GM18507 (cell line): ENCODE measurements at places on chromosomes 12 and 14.

GRCh38 chr12:90268574-90268973 lies 559.9 kb upstream of the ATP2B1 start:
- DNase-seq, result no peak

- DNase-seq, result peak; percentile 4
Observed at GRCh38 chr12:25811656-25812126, 146.8 kb upstream of the RASSF8 start.

GRCh38 chr14:70152704-70153103 lies 36.0 kb downstream of the SLC8A3 start:
- DNase-seq, result no peak

DNA sequence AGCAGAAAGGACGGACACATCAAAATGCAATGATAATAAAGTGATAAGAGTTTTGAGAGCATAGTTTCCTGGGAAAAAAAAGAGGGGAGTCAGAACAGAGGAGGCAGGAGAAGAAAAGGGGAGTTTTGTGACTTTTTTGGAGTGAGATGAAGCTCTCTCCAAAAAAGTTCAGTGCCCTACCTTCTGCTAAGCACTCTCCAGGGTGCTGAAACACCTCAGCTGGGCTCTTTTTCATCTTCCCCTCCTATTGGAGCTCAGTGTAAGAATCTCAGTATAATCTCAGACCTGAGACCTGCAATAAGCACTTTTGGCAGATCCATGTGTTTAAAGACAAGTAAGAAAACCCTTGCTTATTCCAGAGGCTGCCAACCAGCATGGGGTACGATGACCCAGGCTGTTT lies 58.9 kb upstream of the SRRM4 start:
- no peak for DNase-seq

DNA sequence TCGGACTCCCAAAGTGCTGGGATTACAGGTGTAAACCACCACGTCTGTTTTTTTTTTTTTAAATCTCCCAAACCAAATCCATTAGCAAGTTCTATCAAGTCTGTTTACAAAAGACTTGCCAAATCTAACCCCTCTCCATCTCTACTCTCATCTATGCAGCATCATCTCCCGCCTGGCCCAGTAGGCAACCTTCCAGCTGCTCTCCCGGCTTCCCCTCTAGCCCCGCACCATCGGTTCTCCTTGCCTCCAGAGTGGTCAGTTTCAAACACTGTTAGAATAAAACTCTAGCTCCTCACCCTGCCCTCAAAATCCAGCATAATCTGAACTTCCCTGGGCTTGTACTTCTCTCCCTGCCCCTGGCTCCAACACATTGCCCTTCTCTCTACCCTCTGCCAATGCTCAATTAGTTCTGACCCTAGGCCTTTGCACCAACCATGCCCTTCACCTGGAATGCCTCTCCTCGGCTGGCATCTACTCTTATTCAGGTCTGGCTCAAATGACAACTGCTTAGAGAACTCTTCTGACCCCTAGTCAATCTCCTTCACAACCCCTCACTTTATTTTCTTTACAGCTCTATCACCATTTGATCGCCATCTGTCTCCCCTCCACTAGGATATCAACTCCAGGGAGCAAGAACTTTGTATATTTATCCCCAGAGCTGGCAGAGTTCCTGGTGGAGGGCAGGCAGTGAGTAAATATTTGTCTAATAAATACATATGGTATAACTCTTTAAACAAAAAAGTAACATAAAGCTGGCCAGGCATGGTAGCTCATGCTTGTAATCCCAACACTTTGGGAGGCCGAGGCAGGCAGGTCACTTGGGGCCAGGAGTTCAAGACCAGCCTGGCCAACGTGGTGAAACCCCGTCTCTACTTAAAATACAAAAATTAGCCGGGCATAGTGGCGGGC lies 4.9 kb downstream of the WSB2 start:
- no peak for DNase-seq

DNA sequence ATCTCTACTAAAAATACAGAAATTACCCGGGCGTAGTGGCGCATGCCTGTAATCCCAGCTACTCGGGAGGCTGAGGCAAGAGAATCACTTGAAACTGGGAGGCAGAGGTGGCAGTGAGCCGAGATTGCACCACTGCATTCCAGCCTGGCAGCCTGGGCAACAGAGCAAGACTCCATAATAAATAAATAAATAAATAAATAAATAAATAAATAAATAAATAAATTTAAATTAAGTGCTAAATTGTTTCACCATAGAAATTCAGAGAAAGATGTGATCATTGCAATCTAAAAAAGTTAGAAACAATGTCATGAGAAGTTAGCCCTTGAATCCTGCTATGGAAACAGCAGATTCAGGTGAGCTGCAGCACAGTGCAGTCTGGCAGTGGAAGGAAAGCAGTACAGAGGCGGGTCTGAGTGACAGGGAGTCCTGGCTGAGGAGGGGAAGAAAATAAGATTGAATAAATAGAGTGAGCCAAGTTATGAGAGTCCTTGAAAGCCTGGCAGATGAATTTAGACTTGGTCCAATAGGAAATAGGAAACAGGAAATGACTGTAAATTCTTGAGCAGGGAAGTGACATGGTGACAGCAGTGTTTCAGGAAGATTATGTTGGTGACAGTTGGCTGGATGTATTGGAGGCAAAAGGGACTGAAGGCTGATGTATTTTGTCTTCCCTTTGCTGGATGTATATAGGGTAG lies 241.5 kb downstream of the GXYLT1 start:
- no peak for DNase-seq

DNA sequence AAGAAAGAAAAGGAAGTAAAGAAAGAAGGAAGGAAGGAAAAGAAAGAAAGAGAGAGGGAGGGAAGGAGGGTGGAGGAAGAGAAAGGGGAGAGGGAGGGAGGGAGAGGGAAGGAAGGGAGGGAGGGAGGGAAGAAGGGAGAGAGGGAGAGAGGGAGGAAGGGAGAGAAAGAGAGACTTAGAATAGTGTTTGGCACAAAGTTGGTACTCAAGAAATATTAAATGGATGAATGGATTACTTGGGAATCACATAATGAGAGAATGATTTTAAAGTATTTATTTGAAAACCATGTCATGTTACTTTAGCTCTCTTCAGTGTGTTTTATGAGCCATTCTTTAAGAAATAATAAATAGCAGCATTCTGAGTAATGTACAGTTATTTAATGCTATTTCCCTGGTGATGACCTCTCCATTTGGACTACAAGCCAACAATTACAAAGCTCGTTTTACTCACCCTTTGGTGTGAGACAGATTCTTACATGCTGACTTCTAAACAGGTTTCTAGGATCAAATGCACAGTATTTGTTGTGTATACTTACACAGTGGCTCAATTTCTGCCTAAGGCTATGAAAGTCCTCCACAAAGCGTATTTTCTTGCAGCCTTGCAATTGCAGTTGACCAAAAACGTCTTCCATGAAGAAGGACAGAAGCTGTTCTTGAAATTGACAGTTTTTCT lies 861 bp downstream of the IL26 start:
- DNase-seq, result no peak

DNA sequence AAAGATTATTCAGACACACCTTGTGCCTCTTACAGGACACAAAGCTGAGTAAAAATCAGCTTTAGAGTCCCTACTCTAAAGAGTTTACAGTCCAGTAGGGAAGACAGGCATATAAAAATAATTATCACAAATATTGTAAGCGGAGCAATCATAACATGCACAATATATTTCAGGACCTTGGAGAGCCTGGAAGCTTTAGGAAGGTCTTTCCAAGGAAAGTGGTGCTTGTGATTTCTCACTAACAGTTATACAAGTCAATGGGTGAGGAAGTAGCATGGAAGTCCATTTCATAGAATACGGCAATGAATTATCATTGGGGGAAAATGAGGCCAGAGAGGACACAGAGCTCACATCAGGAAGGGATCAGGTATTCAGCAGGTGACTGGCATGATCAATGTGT lies 268.3 kb downstream of the C12orf50 start:
- DNase-seq, result no peak

- DNase-seq, result no peak
Observed at GRCh38 chr12:89693639-89694202, 14.9 kb downstream of the ATP2B1 start.

DNA sequence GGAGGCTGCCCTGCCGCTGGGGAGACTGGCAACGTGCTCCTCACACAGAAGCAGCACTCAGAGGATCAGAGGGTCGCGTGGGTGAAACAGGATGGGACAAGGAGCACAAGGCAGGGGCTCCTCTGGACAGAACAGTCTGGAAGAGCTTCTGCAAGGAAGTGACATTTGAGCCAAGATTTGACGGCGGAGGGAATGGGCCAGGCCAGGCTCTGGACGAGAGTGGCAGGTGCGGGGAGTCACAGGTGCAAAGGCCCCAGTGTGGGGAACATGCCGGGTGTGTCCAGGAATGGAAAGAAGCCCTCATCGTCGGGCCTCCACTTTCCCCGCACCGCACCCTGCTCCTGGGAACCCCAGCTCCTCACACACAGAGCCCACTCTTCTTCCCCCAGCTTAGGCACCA lies 84.0 kb downstream of the RFLNA start:
- no peak for DNase-seq

DNA sequence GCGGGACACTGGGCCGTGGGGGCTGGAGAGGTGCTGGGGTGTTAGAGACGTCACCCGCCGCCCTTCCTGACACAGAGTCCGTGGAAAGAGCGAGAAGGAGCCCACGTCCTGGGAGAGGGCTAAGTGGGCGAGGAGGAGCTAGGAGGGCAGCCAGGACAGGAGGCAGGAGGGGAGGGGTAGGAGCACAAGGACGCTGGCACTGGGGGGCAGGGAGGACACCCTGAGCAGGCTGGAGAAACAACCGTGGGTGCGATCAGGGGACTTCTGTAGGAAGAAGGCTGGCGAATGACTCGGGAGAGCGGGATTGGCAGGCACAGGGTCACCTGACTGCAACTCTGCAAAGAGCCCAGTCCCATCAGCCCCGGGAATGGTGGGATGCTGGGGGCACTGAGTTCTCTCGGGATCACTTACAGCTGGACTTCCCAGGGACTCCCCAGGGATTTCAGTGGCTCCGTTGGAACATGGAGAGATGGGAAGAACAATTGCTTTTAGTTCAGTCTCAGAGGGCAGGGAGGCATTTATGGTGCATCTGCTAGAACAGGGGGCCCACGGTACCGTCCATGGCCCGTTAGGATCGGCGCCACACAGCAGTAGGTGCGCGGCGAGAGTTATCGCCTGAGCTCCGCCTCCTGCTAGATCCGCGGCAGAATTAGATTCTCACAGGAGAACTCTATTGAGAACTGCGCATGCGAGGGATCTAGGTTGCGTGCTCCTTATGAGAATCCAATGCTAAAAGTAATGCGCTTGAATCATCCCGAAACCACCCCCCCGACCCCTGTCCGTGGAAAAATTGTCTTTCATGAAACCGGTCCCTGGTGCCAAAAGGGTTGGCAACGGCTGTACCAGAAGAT lies 24.3 kb downstream of the UBR7 start:
- DNase-seq, result no peak

DNA sequence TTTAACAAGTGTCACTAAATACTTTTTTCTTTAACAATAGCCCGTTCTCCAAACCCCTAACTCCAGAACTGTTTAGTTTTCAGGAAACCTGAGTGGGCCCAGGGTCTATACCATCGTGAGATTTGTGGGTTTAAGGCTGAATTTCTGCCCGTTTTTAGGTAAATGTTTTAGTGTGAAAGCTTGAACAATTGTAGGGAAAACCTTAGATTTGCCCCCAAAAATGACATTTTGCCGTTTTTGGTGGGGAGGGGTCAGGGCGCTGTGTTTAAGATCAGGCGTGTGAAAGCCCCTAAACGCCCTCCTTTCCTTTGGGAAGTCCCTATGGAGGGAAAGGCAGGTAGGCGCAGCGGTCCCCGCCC lies 320 bp upstream of the PRPF39 start:
- DNase-seq, result no peak

DNA sequence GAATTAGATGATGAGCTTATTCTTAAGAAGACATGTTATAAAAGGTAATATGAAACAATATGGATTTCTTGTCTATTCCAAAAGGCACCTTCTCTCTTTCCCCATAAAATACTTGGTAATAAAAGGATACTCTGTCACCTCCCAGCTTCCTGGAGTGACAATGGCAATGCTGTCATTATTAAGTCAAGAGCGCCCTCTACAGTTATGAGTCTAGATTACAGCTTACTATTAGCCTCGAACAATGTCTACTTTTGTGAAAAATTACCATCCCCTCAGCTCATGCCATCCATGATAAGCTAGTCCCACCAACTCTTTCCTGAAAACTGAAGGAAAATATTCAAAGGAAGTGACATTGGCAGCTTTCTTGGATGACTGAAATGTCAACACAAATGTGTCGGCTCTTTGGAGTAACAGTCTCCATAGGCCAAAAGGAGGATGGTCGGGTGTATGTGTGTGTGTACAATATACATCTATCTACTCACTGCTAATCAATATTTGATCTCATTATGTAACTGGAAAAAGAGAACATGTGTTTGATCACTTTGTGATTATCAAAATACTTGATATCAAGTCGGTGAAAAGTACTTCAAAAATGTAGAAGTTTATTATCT lies 48.7 kb upstream of the CDKN3 start:
- peak; percentile 26 for DNase-seq

DNA sequence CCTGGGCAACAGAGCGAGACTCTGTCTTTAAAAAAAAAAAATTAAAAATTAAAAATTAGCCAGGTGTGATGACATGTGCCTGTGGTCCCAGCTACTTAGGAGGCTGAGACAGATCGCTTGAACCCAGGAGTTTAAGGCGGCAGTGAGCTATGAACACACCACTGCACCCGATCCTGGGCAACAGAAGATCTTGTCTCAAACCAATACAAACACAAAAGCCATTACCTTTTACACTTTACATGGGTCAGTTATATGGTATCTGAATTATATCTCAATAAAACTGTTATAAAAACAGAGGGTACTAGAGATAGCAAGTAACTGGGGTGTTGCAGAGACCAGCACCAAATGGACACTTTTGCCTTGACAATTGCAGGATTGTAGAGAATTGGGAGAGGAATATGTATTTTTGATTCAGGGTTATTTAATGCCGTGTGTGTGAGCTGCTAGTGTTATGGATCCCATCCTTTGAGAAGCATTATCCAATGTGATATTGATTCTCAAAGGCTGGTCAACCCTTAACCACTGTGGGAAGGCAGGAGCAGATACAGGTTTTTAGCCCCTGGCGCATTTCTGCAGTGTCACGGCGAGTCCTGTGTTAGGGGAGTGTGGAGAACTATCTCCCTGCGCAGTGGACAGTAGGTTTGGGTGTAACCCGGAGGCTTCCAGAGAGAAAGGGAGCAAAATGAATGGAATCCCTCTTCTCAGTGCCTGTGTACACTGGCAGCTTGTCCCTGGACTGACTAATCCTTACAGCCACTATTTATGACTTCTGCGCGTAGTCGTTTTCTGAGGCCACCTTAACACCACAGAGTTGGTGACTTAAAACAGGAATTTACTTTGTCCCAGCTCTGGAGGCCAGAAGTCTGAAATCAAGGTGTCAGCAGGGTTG lies 4.3 kb downstream of the PSMD9 start:
- no peak for DNase-seq

DNA sequence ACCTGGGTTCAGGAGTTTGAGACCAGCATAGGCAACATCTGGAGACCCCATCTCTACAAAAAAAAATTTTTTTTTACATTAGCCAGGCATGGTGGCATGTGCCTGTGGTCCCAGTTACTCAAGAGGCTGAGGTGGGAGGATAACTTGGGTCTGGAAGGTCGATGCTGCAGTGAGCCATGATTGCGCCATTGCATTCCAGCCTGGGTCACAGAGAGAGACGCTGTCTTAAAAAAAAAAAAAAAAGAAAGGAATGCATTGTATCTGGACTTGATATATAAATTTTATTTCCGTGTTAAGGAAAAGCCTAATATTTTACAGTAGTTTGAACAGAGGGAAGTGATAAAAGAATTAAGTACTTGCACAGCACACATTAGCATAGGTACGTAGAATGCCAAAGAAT lies 97.2 kb downstream of the ZC3H14 start:
- DNase-seq, result no peak

GRCh38 chr12:89475203-89475990 lies 49.2 kb downstream of the GALNT4 start:
- no peak for DNase-seq

GRCh38 chr12:121383601-121384021 lies 16.3 kb upstream of the RNF34 start:
- DNase-seq, result no peak
